ENCODE measurements at places on chromosomes 7 and 10.

DNA sequence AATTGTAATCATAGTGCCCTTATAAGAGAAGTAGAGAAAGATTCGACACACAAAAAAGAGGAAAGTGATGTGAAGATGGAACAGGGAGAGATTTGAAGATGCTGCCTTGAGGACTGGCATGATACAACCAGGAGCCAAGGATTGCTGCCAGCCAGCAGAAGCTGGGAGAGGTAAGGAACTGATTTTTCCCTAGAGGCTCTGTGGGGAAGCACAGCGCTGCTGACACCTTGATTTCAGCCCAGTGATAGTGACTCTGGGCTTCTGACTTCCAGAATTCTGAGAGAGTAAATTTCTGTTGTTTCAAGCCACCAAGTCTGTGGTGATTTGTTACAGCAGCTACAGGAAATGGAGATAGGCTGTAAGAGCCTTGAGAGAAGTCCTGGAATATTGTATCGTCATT is 98.2 kb downstream of the RAB11FIP2 start:
- no peak for DNase-seq

- DNase-seq: no peak
These were observed 331.5 kb downstream of the PLXDC2 start for GRCh38 chr10:20147684-20148083.

GRCh38 chr10:16915300-16915699 is 98.1 kb upstream of the RSU1 start:
- DNase-seq: no peak

DNA sequence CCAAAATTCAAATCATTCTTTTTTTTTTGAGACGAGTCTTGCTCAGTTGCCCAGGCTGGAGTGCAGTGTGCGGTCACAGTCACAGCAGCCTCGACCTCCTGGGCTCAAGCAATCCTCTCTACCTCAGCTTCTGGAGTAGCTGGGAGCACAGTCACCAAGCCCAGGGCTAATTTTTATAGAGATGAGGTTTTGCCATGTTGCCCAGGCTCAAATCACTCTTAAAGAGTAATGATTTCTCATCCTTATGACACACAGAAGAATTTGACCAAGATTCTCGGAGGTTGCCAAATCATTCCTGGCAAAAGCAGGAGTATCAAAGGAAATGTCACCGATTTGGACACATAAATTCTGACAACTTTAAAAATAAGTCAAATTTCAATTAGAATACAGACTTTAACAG is 39.1 kb downstream of the SIRT1 start:
- DNase-seq: no peak

DNA sequence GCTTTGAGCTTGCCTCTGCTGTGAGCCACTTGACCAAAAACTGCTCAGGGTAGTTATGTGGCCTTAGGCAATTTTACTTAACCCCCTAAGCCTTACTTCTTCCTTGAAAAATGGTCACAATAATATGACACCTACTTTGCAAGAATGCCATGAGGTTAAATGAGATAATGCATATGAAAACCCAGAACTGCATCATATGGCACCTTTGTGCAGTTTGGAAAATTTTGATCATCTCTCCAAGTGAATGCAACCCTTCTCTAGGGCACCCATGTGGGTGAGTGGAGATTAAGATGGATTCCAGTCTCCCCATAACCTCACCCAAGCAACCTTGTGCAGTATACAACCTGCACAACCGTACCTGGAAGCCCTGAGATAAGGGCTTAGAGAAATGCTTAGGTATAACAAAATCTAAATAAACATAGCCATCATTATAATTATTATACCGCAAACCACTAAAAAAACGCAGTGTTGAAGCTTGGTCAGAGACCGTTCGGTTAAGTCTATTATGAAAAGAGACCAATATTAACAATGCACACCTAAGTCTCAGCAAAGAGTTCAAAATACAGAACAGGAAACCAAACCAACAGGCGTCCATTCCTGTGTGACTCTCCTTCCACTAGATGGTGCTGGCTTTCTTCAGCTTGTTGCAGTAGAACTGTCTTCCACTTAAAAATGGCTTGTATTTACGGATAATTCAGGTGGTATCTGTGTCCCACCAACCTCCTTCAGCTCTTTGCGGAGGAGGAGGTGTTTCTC is 21.0 kb upstream of the ASB15 start:
- DNase-seq: no peak

- no peak for DNase-seq
These were observed 4.2 kb downstream of the CTBP2 start for GRCh38 chr10:125156196-125156595.

GRCh38 chr7:115676080-115676479 is 354.5 kb downstream of the TFEC start:
- DNase-seq: no peak

DNA sequence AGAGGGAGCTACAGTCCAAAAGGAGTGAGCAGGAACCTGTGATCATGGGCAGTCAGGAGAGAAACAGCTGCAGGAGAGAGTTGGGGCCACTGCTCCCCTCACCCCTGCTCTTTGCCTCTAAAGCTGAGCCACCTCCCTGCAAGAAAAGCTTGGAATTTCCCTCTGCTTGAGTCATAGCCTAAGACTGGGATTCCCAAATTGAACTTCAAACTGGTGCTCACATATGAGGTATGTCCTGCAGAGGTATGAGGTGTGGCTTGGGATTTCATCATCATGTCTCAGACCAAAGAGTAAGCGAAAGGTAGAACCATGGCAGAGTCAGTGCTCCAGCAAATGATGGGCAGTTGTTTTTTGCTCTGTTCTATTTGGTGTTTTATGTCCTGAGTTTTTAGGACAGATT is 237.1 kb upstream of the NRP1 start:
- no peak for DNase-seq
